ENCODE measurements at places on chromosomes 5 and 9.

DNA sequence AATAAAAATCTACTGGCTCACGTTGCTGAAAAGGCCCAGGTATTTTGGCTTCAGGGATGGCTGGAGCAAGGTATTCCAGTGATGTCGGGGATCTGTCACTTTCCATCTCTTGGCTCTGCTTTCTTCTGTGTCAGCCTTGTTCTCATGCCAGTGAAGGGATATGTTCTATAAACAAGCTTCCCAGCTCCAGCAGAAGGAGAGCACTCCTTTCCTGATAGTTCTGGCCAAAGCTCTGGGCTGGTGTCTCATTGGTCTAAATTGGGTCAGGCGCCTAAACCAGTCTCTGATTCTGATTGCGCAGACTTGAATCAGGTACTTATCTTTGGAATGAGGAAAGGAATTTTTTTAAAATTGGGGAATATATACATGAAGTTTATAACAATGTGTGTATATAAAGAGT lies 5.1 kb downstream of the SNX30 start:
- no peak for DNase-seq

DNA sequence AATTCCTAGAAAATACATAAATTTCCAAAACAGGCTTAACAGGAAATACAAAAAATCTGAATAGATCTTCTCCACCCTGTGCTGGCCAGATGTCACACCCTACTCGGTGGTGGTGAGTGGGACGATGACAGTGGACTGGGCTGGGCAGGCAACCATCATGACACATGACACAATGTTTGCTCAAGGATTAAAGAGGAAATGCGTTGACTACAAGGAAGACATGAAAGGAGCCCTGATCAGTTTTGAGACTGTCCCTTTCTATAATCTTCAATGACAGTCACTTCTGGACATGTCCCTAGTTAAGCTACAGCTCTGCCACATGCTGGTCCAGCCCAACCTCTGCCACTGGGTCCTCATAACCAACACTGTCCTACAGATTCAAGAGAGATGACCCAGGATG lies 99.8 kb downstream of the ZDHHC21 start:
- no peak for DNase-seq

DNA sequence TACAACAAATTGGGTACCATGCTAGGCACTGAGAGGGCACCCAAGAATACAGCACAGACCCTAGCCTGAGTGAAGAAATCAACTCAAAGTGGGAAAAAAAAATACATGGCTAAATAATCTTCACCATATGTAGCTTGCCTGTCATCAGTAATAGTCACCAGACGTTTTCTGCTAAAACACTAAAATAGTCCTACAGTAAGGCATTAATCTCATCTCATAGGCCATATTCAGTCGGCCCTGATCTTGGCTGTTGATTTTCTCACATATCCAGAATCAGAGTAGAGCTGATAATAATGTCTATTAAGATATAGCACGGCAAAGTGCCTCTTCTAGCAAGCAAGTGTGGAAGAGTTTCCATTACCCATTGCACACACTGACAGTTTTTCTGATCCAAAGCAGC lies 322.1 kb upstream of the SLC30A5 start:
- no peak for DNase-seq

DNA sequence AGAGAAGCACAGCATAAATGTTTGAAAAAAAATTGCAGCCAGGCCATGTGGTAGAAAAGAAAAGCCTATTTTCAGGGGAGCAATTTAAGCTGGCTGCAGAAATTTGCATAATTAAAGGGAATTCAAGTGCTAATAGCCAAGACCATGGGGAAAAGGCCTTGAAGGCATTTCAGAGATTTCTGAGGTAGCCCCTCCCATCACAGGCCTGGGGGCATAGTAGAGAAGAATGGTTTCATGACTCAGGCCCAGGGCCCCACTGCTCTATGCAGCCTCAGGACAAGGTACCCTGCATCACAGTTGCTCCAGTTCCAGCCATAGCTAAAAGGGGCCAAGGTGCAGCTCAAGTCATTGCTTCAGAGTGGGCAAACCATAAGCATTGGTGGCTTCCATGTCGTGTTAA lies 1416.0 kb downstream of the EFNA5 start:
- no peak for DNase-seq

- no peak for DNase-seq
Measured at GRCh38 chr9:82466616-82467260, 478.2 kb downstream of the SPATA31D1 start.

DNA sequence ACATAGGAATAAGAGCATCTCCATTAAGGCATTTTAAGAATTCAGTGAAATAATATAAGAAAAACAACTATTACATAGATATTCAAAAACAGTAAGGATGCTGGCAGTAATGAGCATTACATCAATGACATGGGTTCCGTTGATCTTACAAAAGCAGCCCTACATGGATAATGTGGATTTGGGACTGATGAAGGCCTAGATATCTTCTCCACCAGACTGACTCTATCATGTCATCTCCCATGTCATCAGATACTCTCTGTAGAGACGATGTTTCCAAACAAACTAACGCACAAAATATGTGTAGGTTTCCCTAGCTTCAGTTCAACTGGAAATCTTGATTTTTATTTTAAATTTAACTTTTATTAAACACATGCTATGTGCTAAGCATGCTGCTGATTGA lies 3.6 kb downstream of the LURAP1L start:
- DNase-seq = no peak

DNA sequence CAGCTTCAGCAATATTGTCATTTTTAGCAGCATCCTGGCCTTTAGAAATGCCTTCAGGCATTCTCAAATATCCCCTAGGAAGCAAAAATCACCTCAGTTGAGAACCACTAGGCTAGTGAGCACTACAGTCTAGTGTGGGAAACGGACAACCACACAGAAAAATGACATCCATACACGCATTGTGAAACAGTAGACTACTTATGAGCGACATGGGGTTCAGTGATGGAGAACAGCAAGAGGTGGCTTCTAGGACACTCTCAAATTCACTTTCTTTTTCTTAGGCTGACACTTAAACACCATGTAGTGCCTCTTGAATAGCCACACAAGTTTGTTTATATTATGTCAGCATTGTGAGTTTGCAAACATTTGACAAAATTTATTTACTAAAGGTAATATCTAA lies 203.0 kb downstream of the KDM4C start:
- no peak for DNase-seq

- DNase-seq = no peak
Measured at GRCh38 chr9:489198-490197, 274.8 kb downstream of the DOCK8 start.

- DNase-seq = no peak
Measured at GRCh38 chr5:78530342-78531096, 118.1 kb downstream of the LHFPL2 start.

GRCh38 chr9:13991395-13991794 lies 322.5 kb downstream of the NFIB start:
- no peak for DNase-seq

- DNase-seq = no peak
Measured at GRCh38 chr9:75064307-75065025, 23.5 kb downstream of the NMRK1 start.

DNA sequence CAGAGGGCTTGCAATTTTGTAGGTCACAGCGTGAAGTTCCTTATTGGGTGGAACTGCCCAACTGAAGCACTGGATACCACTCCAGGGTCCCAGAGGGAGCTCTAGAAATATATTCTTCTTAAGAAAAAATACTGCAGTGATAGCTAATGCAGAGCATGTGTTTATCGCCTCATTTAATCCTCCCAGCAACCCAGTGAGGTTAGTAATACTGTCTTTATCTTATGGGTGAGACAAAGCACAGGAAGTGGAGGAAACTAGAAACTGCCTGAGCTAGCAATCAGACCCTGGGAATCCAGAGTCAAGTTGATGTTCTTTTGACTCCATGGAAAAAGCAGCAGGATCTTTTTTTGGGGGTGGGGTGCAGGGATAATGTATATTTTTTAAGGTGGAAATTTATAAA lies 153.3 kb downstream of the PJA2 start:
- no peak for DNase-seq

GRCh38 chr5:129241755-129242154 lies 147.2 kb downstream of the ISOC1 start:
- DNase-seq = no peak

DNA sequence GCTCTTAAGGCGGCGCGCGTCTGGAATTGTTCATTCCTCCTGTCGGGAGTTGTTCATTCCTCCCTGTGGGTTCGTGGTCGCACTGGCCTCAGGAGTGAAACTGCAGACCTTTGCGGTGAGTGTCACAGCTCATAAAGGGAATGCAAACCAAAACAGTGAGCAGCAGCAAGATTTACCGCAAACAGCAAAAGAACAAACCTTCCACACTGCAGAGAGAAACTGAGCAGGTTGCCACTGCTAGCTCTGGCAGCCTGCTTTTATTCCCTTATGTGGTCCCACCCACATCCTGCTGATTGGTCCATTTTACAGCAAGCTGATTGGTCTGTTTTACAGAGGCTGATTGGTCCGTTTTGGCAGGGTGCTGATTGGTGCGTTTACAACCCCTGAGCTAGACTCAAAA lies 1365.3 kb upstream of the WWC1 start:
- no peak for DNase-seq

- no peak for DNase-seq
Measured at GRCh38 chr9:93231716-93232115, 47.8 kb downstream of the WNK2 start.

- no peak for DNase-seq
Measured at GRCh38 chr5:132961887-132962286, 1.5 kb downstream of the AFF4 start.

- no peak for DNase-seq
Measured at GRCh38 chr5:40308867-40309266, 370.8 kb upstream of the PTGER4 start.

- DNase-seq = no peak
Measured at GRCh38 chr5:533955-534742, 9.9 kb upstream of the SLC9A3 start.

DNA sequence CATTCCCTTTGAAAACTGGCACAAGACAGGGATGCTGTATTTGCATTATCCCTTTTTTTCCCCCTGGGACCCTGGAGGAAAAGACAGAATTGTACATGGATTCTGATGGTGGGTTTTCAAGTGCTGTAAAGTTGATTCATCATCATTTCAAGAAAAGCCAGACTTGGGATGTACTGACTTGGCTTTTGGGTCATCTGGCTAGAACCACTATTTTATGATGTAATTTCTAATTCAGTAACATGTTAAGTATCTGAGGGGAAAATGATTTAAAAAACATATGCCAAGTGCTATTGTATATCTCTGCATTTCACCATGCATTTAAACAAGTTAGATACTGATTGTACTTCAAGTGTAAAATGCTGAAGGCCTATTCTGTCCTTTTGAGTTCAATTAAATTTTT lies 15.2 kb upstream of the MAP3K1 start:
- no peak for DNase-seq

DNA sequence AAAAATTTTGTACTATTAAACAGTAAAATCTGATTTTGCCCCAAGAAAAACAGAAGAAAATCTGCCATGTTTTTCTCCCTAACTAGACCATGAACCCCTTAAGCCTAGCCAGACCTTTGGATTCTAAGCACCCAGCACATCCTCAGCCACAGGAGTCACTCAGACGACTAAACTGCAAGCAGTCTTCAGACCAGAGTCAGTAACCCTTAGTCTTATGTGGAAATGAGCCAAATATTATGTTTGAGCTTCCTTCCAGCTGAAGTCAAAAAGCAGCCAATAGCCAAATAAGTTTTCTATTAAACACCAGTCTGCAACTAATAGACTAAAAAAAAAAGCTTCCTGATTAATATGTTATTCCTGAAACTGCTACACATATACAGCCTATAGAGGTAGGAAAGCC lies 47.4 kb downstream of the GOLPH3 start:
- DNase-seq = no peak

- no peak for DNase-seq
Measured at GRCh38 chr9:119036969-119037368, 332.3 kb downstream of the BRINP1 start.

- no peak for DNase-seq
Measured at GRCh38 chr5:126941403-126941802, 89.0 kb downstream of the MARCHF3 start.

GRCh38 chr5:133627180-133627579 lies 14.8 kb upstream of the FSTL4 start:
- no peak for DNase-seq

DNA sequence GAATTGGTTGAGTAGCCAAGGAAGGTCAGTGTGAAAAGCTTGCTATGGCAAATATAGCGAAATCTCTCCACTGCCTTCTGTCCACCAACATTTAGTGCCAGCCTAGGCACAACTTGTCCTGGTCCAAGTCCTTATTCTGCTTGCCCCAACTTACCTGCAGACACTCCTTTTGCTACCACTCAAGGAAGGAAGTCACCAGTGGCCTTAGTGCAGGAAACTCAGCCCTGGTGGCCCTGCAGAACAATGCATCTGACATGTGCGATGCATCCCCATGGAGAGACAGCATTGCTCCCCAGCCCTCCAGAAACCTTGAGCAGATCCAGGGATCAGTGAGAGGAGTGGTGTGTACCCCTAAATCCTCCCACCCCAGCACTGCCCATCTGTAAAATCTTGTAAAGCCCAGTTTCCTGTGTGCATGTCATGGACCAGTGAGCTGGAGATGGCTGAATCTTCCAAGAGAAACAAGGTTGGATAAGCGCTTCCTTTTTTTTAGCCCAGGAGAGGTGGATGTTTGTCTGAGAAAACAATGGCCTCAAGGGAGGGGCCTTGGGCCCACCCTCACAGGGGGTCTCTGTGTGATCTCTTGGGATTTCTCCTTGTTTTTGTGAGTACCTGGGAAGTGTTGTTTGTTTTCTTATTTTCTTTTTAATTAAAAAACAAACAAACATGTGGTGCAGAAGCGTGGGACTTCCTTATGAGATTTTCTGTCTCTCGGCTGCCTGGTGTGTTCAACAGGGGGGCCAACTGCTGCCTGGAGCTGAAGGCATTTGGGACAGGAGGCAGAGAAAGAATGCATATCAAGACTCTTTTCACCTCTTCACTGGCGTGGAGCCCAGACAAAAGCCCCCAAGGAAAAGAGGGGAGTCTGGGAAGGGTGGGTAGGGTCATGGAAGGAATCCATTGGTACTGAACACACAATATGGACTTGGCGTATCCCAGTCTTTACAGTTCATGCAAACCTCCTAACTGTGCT lies 3.6 kb downstream of the FOXI1 start:
- no peak for DNase-seq

- DNase-seq = peak; percentile 5
Measured at GRCh38 chr5:134647750-134648424, 698 bp upstream of the SEC24A start.

GRCh38 chr5:42655982-42656650 lies 100.5 kb upstream of the CCDC152 start:
- no peak for DNase-seq

Measured in T-cell (primary cell).